ENCODE measurements at places on chromosomes 7 and 10. TPM values are rescaled to one million over a fixed set of nuclear protein-coding genes. Genes with fewer than 3 reads are reported as not detected.
A peak's percentile ranks its signal among the peaks of the same experiment; 100 is the strongest.

AKR1C2 gene
- 982 TPM for total RNA-seq

DNA sequence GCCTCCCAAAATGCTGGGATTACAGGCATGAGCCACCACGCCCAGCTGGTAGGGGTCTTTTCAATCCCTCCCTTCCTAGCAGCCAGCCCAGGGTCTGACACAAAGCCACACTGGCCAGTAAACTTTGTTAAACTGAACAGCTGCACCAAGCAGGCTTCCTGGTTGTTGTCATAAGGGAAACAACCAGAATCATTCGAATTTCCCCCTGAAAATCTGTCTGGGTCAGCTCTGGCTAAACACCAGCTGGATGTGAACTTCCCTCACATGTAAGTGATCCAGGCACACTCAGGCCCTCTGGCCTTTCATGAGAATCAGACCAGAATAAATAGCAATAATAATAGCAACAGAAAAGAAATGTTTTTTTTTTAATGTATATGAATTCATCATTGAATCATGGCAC lies 7.4 kb downstream of the IMPDH1 start:
- no peak for DNase-seq

DNA sequence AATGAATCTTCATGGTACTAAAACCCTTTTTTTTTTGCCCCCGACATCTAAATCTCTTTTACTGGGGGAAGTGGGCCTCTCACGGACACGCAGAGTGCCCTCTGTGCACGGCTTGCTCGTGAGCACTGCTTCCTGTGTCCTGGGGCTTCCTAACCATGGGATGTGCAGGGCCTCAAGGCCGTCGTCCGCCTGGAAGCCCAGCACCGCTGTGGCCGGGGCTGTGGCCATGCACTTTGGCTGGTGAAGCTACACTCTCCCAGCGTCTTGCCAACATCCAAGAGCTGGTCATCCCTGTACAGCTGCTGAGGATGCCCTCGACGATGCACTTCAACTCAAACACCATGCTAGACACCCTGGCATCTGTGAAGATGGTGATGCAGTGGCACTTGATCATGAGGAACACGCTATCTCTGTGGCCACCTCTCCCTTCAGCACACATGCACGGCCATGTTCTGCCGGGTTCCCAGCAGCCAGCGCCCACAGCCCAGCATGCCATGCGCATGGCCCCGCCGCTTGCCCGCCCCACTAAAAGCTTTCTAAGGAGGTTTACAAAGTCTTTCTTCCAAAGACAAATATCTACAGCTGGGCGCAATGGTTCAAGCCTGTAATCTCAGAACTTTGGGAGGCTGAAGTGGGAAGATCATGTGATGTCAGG lies 326.5 kb downstream of the PARD3 start:
- no peak for DNase-seq

DNA sequence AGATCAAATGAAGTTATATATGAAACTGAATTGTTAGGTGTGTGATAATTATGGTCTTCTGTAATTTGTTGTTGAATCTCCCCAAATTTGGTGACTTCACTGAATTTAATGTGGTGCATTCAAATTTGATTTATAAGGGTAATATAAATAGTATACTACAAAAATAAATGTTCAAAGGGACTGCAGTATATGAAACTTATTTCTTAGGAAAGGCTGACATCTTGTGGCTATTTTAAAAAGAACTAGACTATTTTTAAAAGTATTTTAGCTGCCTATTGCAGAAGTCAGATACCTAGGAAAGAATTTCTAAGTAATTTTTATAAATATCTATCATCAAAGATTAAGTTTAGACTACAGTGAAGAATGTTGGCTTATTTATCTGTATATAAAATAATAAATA lies 36.6 kb downstream of the ATRNL1 start:
- DNase-seq: no peak

SNCG gene
- total RNA-seq: 9.0 TPM

DNA sequence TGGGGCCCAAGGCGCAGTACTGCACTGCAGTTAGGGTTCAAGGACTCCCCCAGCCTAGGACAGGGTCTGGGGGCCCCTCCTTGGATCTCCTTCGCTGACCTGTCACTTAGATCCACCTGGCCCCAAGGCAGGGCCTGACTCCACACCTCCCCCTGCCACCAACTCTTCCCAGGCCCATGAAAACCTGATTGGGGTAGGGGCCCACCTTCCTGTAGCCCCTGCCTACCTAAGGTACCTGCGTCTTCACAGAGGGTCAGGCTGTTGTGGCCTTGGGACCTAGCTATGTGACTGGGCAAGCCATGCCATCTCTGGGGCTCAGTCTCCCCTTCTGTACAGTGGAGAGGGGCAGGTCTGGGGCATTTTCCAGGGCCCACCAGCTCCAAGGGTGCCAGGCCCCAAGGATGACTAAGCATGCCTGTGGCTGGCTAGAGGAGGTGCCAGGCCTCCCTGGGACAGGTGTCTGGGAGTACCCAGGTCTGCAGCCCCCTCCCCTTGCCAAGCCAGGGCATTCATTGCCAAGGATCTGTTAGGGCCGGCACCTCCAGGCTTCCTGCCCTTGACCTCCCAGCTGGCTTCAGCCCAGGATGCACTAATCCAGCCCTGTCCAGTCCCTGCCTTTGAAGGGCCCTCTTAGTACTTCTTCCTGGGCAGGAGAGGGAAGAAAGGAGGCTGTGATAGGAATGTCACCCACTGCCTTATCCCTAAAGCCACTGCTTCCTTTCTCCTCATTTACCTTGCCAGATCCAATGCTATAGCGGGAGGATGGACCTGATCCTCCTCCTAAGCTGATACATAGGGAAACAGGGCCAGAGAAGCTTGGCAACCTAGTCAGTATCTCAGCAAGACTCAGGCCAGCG lies 1.3 kb downstream of the LIMK1 start:
- DNase-seq: peak; percentile 52

UBE2H gene
- total RNA-seq: 75.9 TPM

OR6B1 gene
- not detected for total RNA-seq

EPHB6 gene
- total RNA-seq: 2.2 TPM

LRRC4 gene
- 3.2 TPM for total RNA-seq

DNA sequence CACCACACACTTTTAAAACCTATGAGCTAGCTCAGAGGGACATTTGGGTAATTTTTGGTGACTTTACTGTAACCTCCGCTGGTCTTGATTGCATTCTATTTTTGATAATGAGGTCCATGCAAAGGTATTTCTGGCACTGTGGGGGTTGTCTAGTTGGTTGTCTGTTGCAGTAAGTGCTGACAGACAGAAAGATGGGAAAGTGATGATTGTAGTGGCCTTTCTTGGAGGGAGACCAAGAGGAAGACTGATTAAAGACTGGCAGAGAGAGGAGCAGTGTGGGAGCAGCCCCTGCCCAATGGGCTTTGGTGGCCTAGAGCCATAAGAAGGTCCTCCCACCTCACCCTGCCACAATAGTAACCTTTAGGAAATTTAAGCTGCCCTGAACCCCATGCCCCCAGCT lies 173.4 kb upstream of the CTBP2 start:
- no peak for DNase-seq

DNA sequence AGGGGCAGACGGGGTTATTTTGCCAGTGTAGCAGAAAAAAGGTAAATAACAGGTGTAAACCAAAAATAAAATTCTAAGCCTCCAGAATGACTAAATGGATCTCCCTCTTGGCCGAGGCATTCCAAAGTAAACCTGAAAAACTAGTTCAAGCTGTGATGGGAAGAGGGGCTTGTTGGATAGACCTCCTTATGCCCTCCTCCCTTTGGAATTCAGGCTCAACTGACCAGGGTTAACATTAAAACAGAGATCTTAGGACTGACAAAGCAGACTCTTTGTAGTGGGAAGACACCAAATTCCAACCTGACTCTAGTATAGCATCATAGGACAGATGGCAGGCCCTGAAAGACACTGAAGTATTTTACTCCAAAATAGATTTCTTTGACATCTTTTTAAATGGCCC lies 113.8 kb upstream of the ITGB1 start:
- DNase-seq: no peak

PON1 gene
- not detected for total RNA-seq

- no peak for DNase-seq
Observed at GRCh38 chr10:43136432-43136831, 1.8 kb upstream of the CSGALNACT2 start.

- no peak for DNase-seq
Observed at GRCh38 chr10:121450247-121450646, 148.0 kb downstream of the FGFR2 start.

GIMAP6 gene
- 21.8 TPM for total RNA-seq

DNA sequence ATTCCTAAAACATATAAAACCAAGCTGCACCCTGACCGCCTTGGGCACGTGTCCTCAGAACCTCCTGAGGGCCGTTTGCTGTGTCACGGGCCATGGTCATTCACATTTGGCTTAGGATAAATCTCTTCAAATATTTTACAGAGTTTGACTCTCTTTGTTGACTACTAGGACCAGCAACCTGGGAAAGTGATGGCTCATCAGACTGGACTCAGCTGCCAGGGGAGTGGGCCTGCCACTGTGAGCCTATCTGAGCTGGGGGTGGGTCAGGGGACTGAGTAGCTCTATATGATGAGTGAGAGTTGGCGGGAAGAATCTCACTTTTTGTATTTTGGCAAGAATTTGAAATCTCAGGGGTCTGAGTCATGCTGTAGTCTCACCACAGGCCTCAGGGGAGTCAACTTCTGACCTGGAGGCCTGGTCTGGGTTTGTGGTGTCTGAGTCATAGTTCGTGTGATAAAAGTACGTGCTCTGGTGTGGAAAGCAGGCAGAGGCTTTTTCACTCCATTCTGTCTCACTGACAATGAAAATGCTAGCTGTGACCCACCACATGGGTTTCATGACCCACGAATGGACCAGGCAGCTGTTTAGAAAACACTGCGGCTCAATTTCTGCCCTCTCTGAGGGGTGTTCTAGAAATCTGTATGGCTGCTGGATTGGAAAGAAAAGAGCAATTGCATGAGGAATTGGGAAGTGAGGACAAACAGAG lies 4.2 kb upstream of the UPP1 start:
- DNase-seq: peak; percentile 67

DNA sequence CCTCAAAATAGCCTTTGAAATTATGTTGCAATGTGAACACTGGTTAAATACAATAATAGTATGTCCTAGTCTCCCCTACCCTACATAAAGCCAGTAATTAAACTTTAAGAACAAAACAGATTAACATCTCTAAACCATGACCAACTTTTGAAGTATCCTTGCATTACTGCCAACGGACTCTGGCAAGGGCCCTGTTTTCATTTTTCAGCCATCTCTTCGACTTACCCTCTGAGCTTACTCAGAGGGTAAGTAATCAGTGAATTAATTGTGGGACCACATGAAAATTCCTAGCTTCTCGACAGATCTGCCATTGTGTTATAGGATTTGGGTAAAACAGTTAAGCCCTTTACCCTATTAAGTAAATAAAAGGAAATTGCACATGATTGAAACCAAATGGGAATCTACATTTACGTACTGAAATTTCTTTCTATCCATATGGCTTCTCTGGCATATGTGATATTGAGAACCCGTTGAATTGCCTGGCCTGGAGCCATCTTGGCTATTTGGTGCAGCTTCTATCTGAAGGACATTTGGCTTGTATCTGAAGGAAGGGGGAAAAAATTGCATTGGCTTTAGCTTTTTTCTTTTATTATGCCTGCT lies 39.6 kb downstream of the DYNC1I1 start:
- no peak for DNase-seq

DNA sequence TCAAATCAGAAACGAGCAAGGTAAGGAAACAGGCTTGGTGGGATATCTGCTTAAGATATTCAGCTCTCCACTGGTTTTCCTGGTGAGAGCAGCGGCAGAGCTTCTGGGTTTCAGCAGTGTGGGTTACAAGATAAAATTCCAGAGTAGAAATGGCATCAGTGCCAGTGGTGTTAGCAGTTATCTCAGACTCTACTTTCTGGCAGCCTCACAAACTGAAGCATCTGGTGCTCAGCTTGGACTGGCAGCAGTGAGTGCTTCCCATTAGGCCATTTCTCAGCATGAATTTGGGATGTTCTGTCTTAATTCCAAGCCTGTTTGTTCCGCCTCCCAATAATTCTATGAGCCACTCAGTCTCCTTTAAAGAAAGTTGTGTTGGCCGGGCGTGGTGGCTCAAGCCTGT lies 6.9 kb upstream of the GSTO2 start:
- DNase-seq: no peak

USP6NL gene
- 2.9 TPM for total RNA-seq

GRCh38 chr10:122567056-122567660 lies 6.6 kb downstream of the DMBT1 start:
- no peak for DNase-seq

HSPA14 gene
- total RNA-seq: 5.5 TPM

LYZL2 gene
- total RNA-seq: not detected

HOXA2 gene
- 1.1 TPM for total RNA-seq

- DNase-seq: no peak
Observed at GRCh38 chr7:49776994-49777393, 3.6 kb downstream of the VWC2 start.

- DNase-seq: no peak
Observed at GRCh38 chr10:123990889-123991288, 99.3 kb upstream of the CPXM2 start.

DNA sequence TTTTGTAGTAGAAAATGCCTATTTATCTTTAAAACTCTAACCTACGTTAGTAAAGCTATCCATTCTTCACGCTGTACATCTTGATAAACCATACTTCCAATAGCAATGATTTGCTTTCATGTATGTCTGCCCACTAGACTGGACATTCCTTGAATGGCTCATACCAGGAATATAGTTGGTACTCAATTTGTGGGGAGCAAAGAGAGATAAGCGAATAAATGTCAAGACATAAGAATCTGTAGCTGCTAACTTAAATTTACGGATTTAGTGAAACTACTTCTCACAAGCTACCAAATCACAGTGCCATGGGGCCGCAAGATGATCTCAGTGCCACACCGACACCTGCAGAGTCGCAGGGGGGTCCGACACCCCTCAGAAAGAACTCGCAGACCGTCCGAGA lies 763 bp upstream of the RALA start:
- DNase-seq: no peak

DNA sequence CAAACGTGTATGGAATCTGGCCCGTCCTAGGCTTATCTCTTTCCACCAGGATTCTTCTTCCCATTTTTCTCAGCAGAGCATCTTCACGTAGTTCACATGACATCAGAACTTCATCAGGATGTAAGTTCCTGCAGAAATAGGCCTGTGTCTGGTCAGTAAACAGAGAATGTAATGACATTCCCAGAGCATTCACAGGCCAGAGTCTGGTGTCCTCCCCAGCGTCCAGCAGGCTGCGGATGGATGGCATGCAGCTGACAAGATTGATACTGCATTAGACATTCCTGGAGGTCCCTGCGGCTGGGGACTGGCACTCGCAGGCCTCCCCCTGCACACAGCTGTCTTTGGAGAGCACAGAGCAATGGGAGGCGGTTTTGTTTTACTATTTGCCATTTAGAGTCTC lies 28.7 kb downstream of the MGMT start:
- DNase-seq: no peak

PAX2 gene
- total RNA-seq: not detected

CAPZA2 gene
- total RNA-seq: 245 TPM

DNA sequence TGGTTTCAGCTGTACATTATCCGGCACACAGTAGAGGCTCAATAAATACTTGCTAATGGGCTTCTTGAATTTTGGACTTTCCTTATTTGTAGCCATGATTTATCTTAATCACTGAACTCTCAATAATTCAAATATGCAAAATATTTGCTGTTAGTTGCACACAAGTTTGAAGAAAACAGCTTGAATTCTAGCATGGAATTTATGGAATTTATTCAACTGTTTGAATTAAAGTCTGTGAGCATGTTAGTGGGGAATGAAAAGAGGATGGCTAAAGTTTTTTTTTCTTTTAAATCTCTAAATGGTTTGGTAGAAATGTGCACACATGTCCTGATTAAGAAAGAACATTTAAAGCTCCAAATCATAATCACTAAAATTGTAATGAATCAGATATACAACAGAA lies 42.5 kb downstream of the SIRT1 start:
- no peak for DNase-seq

Measured in psoas muscle (tissue), 8 donors.